AML-193 (cell line): ENCODE measurements at places on chromosomes 6 and 20.

GRCh38 chr6:128966934-128967333, 84.0 kb downstream of the LAMA2 start:
- DNase-seq, result no peak

DNA sequence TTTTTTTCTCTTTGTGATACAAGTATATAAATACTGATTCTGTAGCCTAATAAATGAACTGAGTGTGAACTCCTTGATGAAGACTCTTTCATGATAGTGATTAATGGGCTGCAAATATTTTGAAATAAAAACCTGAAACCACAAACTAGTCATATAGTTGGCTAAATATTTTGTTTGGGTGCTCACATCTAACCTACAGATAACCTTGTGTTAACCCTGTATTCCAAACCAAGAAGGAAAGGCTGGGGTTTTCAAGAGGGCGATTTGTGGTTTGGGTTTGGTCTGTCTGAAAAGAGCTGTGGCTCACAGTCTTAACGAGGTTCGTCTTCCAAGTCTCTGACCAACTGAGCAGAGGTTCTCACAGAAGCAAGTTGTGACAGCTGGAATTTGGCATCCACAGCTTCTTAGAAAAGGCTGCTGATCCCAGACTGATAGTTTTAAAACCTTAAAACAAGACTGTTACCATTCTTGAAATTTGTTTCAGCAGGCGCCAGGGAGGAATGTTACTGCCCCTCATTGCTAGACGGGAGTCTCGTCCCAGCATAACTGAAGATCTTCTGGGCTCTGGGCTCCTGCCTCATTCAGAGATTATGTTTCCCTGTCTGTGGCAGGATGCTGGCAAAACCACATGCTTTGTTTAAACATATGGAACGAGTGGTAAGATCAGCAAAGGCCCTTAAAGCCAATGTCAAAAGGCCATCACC, 736.4 kb upstream of the MARCKS start:
- no peak for DNase-seq

GRCh38 chr20:48864254-48864653, 36.5 kb upstream of the PREX1 start:
- no peak for DNase-seq

- no peak for DNase-seq
Observed at GRCh38 chr20:14569641-14570040, 232.2 kb upstream of the FLRT3 start.

DNA sequence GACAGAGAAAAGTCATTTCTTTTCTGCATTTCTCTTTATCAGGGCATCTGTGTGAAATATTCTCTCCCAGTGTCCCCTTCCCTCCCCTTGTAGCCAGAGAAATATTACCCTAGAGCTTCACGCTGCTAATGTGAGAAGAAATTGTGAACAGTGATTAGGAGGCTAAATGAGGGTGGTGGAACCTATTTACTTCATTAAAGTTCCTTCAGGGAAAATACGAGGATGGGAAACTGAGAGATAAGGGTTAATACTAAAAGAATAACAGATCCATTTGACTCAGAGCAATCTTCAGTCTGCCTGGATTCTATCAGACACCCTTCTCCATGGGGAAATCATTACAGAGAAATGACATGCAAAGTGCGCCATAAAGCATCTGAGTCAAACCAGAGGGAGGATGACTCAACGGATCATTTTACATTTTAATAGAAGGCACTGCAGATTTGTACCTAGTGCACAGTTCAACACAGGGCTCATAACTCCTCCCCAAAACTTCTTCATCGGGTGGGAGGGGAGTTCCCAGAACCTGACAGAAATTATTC, 131.3 kb downstream of the GJA10 start:
- DNase-seq, result no peak

GRCh38 chr6:82396964-82397751, 33.5 kb downstream of the TPBG start:
- DNase-seq, result no peak

DNA sequence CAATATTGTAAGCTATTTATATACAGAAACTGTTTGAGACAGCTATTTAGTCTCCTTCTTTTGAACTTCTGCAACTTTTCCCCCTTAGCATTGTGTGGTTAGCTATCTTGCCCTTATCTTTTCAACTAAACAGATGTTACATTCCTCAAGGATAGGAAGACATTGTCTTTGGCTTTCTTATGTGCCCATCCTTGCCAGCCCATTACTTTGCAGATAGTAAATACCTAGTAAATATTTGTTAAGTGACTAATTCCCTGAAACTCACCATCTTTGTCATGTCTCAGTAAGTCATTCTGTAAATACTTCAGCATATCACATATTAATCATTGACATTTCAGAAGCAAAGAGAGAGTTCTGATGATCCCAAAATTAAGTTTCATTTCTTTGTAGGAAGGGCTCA, 69.1 kb upstream of the FLRT3 start:
- DNase-seq, result no peak

GRCh38 chr6:63731930-63732329, 96.3 kb downstream of the PHF3 start:
- no peak for DNase-seq

GRCh38 chr20:46359233-46359751, 47.1 kb downstream of the ELMO2 start:
- DNase-seq, result peak; percentile 52

- DNase-seq, result no peak
Observed at GRCh38 chr6:168213121-168213524, 106.5 kb downstream of the DACT2 start.

- peak; percentile 2 for DNase-seq
Observed at GRCh38 chr6:79157961-79158644, 76.4 kb downstream of the HMGN3 start.

- no peak for DNase-seq
Observed at GRCh38 chr20:49706630-49707091, 7.0 kb downstream of the B4GALT5 start.

DNA sequence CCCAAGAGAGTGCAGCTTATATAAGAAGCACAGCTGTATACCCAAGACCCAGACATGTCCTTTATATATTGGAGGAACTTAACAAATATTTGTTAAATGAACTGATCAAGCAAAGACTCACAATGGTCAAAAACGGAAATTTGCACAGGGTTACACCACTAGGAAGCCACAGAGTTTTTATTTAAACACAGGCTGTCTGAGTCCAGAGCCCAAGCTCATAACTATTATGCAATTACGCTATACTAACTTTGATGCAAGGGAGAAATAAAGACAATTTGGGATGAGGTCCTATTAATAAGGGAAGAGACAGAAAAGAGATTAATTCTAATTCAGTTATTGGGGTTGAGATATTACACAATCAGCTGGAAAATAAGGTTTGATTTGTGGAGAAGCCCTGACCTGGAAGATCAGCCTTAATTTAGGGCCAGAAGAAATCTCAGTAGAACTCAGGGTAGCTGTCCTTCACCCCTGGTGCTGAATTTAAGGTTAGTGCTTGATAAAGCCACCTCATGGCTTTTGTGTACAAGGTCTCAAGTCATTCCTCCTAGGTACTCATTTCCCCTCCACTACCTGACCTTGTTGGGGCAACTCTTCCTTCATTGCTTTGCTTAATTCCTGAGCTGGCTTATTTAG, 10.5 kb upstream of the ZNF334 start:
- DNase-seq, result peak; percentile 3

DNA sequence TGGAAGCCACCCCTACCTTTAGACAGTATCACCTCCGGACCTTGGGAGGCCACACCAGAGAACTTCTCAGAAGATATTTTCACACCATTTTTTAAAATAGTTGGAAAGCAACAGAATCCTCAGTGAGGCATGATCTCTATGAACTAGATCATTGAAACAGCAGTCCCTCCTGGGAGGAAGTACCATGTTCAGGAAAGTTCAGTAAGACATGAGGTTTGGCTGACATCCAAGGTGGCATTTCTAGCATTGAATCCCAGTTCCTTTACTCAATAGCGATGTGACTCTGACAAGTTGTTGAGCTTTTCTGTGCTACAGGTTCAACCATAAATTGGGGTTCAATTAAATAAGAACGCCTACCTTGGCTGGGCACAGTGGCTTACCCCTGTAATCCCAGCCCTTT, 169.0 kb downstream of the TBC1D7 start:
- peak; percentile 80 for DNase-seq

DNA sequence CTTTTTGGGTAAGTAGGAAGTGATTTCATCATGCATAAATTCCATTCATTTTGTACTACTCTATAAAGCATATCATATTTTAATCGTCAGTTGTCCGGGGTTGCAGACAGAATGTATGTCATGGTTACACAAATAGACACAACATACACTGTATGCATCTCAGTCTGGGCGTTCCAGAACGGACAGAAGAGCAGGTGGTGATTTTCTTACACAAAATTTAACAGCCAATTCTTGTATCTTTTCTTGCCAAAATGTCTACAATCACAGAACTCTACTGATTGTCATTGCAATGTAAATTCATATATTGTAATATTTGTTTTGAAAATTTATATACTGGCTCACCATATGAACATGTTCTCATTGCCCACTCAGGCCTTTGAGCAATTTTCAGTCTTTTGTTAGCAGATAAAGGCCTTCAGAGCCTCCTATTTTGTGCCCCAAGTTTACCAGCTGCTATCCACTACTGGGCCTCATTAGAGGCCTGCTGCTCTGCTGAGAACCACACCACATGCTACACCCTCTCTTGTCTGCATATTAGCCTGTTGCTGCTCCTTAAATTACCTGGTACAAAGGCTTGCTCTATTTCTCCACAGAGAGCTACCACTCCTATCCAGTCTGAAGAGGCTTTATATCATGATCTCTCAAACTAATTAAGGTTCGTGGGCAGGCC, 61.5 kb downstream of the PRDM13 start:
- DNase-seq, result no peak

DNA sequence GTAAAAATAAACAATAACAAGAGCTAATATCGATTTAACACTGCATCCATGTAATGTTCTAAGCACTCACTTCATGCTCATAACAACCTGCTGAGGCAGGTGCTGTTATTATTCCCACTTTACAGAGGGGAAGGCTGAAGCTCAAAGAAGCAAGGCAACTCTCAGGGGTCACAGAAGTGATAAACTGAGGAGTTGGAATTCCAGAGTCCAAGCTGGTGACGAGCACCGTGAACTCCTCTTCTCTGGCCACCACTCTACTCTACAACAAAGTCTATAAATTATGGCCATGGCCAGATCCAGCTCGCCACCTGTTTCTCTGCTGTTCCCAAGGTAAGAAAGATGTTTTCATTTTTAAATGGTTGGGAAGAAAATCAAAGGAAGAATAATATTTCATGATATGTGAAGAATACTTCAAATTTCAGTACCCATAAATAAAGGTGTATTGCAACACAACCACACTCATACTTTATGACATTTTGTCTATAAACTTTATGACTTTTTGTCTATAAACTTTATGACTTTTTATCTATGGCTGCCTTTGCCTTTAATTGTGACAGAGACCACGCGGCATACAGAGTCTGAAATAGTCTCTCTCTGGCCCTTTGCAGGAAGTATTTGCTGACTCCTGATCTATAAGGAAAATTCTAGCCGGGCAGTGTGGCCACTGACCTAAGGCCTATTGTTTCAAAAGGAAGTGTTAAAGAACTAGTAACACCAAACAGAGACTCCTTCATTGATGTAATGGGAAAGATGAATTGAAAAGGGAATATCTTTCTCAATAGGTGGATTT, 113.2 kb upstream of the KCNG1 start:
- DNase-seq, result no peak

DNA sequence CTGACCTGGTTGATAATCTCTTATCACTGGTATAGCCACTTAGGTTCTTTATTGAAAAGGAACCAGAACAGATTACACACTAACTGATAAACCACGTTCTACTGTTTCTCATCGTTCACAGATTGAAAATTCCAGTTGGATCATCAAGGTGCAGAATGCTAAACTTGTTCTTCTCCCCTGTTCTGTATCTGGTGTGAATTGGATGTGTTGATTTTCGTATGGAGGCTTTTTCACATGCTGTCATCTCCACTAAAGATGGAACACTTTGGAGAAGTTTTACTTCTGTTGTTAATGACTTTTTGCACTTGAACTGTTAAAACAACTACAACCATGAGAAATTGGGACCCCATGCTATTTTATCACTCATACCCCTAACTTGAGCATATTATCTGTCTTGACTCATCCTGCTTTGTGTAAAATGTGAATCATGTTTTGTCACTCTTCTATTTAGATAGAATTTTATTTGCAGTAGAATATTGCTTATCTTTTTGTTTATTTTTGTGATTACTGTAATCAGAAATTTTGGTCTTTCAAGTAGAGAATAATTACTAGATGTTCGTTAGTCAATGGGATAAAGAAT, 17.5 kb downstream of the VAPB start:
- DNase-seq, result no peak
